Stimulated activated CD4-positive, alpha-beta T cell treated with anti-CD3 and anti-CD28 coated beads, Interleukin-1b, Interleukin-23, amount 100 ng/mL, for 1 hour (primary cell): ENCODE measurements at places on chromosomes 11 and 22.
A peak's percentile ranks its signal among the peaks of the same experiment; 100 is the strongest.

- no peak for DNase-seq
These were observed 8.5 kb downstream of the FHIP1B start for GRCh38 chr11:6225896-6226295.

DNA sequence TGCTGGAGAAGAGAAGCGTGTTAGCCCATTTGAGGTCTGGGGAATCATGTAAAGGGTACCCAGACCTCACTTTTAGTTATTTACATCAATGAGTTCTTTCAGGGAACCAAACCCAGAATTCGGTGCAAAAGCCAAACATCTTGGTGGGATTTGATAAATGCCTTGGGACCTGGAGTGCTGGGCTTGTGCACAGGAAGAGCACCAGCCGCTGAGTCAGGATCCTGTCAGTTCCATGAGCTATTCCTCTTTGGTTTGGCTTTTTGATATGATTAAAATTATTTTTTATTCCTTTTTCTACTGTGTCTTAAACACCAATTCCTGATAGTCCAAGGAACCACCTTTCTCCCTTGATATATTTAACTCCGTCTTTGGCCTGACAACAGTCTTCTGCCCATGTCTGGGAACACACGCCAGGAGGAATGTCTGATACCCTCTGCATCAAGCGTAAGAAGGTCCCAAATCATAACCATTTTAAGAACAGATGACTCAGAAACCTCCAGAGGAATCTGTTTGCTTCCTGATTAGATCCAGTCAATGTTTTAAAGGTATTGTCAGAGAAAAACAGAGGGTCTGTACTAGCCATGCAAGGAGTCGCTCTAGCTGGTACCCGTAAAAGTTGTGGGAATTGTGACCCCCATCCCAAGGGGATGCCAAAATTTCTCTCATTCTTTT lies 65.2 kb downstream of the ALX4 start:
- DNase-seq: no peak

DNA sequence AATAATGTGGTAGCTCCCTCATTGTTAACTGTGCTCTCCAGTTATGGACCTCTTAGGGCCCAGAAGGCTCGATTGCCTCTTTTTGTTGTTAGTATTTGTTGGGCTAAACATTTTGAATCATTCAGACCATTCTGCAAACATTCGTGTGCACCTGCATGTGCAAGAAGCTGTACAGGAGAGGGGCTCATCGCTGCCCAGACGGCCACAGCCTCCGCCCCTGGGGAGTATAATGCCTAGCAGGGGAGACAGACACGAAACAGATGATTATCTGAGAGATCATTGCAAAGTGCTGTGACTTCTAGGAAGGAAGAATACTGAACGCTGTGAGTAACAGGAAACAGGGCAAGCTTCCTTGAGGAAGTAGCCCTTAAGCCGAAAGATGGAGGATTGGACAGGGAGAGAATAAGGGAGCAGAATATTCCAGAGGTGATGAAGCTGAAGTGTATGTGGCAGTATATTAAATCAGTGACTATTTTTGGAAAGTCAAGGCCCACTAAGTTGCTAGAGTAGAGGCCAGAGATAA lies 123.3 kb upstream of the RASSF10 start:
- no peak for DNase-seq

- DNase-seq: peak; percentile 16
These were observed 52.0 kb upstream of the THY1 start for GRCh38 chr11:119474682-119475596.

DNA sequence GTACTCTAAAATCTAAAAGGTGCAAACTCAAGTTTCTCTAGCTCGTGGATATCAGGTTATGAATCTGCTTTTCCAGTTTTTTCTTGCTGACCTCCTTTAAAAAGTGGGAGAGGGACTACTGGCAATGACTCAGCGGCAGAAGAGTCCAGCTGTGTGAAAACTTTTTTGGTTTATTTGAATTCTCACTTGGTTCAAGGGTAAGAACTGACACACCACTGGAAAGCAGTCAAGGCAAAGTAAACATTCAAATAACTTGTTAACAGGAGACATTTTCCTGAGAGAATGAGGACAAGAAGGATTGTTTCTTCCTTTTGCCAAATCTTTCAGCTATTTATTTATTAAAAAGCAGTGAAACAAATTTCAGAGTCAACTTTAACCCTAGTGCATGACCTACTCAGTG lies 36.1 kb downstream of the CDON start:
- no peak for DNase-seq

DNA sequence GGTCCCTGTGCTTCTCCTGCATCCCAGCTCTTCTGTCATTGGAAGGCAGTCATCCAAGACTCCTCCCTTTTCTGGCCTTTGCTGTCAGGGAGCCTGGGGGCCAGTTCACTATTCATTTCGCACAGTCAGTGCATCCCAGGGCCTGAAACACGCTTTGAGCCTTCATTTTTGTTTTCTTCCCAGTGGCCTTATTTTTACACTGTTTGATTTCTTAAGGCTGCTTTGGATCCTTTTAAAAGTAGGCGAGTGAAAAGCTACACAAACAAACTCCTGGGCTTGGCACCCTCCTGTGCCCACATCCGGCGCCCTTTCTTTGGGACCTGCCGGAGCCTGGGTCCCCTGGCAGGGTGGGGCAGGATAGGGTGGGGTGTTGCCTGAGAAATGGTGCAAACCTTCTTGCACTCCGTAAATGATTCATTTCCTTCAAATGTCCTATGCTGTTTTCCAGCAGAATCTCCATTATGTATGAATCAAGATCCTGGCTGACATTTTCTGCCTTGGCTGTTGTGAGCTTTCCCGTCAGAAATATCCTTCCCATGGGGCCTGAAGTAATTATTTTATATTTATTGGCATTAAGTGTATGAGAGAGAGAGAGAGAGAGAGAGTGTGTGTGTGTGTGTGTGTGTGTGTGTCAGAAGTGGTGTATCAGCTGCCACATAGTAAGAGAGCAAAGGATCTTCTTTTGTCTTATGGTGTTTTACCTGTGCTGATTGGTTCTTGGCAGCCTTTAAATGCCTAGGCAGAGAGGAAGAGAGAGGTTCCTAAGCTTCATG lies 45.6 kb downstream of the BCR start:
- no peak for DNase-seq

GRCh38 chr11:24155792-24156191 lies 341.1 kb upstream of the LUZP2 start:
- no peak for DNase-seq

DNA sequence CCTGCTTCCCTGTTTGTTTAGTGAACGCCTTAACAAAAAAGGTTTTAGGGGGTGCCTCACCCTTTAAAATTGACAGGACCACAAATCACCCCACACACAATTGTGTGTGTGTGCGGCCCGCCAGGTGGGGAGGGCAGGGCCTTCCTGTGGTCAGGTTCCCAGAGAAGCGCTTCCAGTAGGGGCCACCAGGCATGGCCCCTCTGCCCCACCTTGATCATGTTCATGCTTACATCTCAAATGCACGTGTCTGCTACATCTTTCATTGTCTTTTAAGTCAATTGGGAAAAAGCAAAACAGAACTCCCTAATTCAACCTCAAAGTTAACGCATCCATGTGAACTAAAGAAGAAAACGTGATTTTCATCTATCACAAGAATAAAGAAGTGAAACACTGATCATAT lies 1335.3 kb downstream of the TBC1D22A start:
- DNase-seq: no peak

DNA sequence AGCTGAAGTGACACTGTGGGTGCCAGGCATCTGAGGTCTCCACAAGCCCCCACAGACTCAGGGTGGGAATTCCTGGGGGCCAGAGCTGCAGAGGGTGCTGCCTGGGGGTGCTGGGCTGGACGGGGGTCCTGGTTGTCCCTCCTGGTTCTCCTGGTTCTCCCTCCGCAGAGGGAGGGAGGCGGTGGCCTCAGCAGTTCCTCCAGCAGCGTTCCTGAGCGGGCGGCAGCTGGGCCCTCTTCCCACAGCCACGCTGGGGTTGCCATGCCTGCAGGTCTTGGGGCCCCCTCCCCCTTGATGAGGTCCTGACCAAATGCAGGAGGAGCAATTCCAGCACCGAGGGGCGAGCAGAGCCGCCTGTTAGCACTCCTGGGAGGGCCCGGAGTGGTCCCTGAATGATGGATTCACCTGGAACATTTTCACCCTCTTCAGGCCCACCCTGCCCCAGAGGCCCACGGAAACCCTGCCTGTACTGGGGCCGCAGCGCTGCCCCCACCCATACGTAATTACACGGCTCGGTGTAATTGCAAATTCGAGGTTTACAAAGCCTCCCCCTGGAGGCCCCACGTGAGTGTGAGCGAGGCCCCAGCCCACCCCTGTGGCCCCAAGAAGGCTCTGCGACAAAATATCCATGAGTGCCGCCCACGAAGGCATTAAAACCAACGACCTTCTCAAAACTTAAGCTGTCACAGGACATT lies 635 bp downstream of the C11orf21 start:
- no peak for DNase-seq

DNA sequence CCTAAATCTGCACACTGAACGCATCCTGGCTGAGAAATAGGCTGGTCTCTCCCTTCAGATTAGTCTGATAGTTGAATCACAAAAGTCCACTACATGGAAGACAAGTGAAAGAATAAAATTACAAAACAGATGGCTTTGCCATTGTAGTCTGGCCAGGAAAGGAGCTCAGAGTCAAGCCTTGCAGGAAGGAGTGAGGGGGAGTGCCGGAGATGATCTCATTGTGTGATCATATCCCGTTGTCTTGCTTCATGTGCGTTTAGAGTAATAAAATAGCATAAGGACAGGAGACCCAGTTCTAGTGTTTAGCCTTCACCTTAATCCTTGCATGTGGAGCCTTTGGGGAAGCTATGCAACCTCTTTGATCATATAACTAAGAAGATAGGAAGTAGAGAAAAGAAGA lies 666.7 kb upstream of the RAG2 start:
- no peak for DNase-seq

DNA sequence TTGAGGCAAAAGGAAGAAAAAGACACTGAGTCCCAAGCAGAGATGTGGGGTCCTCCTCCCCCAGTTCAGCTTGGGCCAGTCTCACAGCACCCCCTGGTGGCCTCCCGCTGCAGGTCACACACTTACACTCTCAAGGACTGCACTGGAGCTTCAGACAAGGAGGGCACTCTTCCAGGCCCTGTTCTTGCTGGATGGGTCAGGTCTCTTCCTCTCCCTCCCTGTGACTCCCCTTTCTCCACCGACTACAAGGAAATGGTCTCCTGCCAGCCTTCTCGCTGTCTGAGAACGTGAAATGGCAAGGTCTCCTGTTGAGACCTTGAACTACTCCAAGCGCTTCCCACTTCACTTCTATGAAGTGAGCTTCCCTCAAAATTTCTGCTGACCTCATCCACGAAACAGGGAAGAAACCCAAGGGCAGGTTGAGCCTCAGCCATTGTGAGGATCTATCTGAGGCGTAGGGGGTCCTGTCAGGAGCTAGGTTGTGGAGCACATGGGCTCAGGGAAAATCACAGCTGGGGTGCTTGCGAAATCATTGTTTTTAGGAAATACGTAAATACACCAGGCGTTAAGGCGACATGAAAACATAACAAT lies 11.2 kb upstream of the IGLL1 start:
- DNase-seq: peak; percentile 44

DNA sequence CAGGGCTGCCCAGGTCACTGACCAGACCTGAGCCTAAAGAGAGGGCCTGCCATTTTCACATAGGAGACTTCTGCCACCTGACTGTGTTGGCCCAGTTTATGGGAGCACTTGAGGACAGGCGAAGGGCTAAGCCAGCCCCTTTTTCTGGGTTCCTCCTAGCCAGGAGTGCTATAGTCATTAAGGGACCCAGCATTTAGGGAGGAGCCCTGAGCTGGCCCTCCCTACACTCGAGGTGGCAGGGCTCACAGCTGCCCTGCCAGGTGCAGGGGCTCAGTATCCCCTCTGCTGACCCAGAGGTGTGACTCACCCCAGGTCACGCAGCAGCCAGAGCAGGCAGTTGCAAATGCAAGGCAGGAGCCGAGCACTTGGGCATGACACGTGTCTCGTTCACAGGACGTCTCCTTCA lies 86.3 kb upstream of the CRYBB3 start:
- no peak for DNase-seq

DNA sequence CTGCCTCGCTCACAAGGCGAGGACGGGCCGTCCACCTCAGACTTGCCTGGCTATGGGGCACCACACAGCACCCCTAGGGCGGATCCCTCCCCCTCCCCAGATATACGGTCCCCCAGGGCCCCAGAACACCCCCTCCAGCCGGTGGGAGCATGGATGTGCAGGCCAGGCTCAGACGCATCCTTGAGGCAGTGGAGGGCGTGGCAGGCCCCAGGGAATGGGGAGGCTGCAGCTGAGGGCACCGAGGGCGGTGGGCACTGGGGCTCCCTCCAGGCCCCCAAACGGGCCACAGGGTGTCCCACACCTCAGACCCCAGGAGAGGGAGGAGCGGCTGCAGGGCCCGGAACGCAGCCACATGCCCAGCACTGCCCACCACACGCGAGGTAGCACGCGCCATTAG lies 12.1 kb downstream of the TTLL8 start:
- DNase-seq: no peak

DNA sequence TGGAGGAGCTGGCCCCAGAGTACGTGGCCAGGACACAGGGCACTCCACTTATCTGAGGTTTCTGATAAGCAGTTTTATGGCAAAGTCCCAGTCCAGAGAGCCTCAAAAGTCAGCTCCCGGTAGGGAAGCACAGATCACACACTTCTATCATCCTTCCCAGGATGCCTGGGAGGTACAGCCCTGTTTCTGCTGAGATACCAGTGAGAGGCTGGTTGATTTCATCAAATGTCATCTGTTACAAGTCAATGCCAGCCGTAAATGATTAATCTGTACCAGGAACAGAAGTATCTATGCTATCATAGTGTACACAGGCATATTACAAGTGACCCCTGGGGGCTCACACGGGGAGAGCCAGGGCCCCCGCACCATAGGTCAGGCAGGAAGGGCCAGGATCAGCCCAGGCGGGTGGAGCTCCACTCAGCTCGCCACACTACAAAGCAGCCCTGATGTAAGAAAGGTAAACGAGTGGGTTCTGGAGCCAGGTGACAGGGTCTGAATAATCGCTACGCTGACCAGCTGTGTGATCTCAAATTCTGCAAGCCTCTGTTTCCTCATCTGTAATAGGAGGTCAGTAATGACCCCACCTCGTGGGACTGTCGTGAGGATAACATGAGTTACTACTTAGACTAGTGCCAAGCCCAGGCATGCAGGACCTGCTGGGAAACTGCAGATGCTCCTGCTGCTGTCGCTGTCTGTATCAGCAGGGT lies 17.6 kb downstream of the PLA2G6 start:
- no peak for DNase-seq

GRCh38 chr11:69670158-69670845 lies 4.9 kb downstream of the LTO1 start:
- no peak for DNase-seq

- no peak for DNase-seq
These were observed 30.1 kb upstream of the CBX7 start for GRCh38 chr22:39182478-39183030.

GRCh38 chr22:35642305-35642741 lies 5.9 kb upstream of the APOL6 start:
- DNase-seq: no peak

DNA sequence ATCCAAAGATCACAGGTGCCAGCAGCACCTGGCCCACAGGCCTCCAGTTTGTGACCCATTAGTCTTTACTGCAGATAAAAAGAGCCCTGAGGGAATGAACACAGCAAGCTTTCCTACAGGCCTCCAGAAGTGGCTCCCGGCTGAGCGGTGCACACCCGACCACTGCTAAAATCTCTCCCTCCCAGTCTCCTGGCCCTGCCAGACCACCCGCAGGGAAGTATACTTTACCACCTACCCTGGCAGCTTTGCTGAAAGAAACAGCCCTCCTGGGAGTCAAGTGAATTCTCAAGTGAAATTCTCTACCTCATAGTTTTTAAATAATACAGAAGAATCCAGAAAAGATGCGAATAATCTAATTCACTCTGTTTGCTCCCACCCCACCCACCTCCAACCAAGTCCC lies 15.4 kb upstream of the MTNR1B start:
- no peak for DNase-seq
